ENCODE measurements at places on chromosomes 7 and 10.

DNA sequence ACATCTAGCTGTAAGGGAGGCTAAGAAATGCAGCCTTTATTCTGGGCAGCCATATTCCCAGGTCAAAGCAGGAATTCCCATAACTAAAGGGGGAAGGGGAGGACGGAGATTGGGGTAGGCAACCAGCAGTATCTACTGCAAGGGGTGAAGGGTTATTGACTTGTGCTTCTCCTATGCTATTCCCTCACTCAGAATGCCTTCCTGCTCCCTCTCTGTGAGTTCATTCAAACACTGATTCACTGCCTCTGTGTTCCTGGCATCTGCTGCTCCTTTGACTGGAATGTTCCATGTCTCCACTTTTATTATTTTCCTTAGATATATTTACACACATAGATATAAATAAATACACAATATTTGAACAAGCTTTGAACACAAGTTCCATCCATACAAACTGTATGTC, 11.1 kb downstream of the HTR7 start:
- DNase-seq: no peak

DNA sequence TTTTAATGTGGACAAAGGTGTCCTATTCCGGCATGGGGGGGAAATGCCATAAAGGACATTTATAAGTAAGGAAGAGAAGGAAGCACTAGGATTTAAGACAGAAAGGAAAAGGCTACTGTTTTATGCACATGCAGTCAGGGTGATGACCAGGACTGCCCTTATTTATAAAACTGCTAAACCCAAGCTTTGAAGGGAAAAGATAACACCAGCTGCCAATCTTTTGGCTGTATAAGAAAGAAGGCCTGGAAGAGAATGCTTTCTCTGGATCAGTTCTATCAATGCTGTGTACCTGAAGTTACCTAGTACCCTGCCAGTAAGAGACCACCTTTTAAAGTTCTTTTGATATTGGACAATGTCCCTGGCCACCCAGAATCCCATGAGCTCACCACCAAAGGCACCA, 59.2 kb downstream of the MINDY3 start:
- DNase-seq: no peak

GRCh38 chr7:38798552-38799267, 110.3 kb downstream of the VPS41 start:
- DNase-seq: no peak

DNA sequence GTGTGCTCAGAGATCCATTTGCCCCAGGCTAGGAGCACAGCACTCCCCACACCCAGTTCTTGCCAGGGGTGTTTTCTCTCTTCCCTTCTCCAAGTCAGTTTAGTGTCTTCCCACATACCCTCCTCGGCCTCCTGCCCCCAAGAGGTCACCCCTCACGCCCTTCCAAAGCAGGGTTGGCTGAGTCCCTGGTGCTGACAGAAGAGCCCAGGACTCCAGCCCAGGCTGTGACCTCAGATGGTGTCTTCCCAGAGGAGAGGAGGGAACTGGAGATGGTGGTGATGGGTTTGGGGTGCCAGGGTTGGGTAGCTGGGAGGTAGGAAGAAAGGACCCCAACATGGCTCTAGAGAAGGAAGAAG, 19.8 kb downstream of the ZNF775 start:
- no peak for DNase-seq

- DNase-seq: no peak
Observed at GRCh38 chr7:46461334-46461777, 540.3 kb upstream of the IGFBP3 start.

DNA sequence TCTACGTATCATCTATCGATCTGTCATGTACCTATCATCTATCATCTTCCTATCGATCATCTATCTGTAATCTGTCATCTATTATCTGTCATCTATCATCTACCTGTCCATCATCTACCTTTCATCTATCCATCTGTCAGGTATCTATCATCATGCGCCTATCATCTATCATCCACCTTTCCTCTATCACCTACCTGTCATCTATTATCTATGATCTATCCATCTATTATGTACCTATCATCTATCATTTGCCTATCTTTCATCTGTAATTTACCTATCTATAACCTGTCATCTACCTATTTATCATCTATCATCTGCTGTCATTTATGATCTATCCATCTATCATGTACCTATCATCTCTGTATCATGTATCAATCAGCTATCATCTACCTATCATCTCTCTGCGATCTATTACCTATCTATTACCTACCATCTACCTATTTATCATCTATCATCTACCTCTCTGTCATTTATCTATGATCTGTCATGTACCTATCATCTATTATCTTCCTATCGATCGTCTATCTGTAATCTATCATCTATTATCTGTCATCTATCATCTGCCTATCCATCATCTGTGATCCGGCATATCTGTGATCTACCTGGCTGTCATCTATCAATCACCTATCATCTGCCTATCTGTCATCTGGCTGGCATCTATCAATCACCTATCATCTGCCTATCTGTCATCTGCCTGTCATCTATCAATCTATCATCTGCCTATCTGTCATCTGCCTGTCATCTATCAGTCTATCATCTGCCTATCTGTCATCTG, 1.6 kb upstream of the VIPR2 start:
- DNase-seq: no peak

GRCh38 chr10:69968830-69969229, 83.8 kb upstream of the MACROH2A2 start:
- no peak for DNase-seq

DNA sequence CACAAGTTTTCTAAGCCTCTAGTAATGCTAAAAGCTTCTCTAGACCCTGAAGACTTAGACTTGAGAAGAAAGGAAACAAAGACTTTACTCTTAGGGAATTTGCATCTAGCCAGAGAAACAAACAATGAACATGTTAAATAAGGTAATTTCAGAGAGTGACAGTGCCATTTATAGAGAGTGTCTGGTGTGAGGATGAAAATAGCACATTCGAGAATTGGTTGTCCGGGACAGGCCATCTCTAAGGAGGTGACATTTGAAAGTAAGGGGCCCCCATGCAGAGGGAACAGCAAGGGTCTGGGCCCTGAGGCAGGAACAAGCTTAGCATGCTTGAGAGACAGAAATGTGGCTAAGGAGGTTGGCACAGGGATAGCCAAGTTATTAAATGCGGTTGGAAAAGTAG, 48.1 kb downstream of the ADAM22 start:
- no peak for DNase-seq

DNA sequence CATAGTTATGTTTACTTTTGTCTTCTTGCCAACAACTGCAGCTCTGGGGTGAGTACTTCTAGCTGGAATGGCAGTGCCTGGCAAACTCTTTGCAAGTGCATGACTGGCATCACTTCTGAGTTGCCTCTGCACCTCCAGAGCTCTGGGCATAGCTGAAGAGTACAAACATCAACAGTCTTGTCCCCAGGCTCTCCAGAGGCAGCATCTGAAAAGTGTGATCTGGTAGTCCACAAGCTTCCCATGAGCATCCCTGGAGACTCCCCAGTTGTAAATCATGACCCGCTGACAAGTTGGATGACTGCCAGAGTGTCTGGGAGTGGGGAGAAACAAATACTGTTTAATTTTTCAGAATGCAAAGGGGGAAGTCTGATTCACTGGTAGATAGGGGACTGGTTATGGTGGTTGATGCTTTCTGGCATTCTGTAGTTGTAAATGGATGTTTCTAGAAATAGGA, 138.9 kb upstream of the CDK13 start:
- DNase-seq: no peak

GRCh38 chr10:97686301-97686961, 610 bp downstream of the AVPI1 start:
- no peak for DNase-seq

GRCh38 chr7:134289423-134289822, 27.3 kb downstream of the SLC35B4 start:
- DNase-seq: no peak

- no peak for DNase-seq
Observed at GRCh38 chr7:1953199-1954190, 279.2 kb downstream of the MAD1L1 start.

GRCh38 chr7:155635817-155636216, 8.6 kb upstream of the RBM33 start:
- DNase-seq: no peak

GRCh38 chr10:1270906-1271305, 214.7 kb downstream of the WDR37 start:
- DNase-seq: no peak

- no peak for DNase-seq
Observed at GRCh38 chr10:11891776-11892486, 68.8 kb downstream of the PROSER2 start.

All from SW 1271 (cell line).